NCI-H526 treated with DMSO at 0.1 percent for 48 hours (cell line): ENCODE measurements at places on chromosomes 16 and 17.

- DNase-seq: no peak
Measured at GRCh38 chr17:57856792-57857620, 7.2 kb upstream of the MRPS23 start.

DNA sequence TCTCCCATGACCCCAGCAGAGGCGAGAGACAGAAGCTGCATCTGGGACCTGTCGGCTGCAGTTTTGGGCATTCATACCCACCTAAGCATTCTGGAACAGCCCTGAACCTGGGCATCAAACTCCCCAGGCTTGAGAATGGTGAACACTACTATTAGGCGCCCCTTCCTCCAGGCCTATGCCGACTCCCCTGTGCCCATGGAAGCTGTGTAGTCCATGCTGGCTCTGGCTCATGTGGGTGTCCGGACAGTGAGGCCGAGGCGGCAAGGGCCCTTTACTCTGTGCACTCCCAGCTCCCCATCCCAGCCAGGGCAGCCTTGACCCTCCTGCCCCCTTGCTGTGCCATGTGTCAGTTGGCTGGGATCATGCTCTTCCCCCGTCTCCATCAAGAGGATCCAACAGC, 89.0 kb upstream of the TOB1 start:
- DNase-seq: no peak

- no peak for DNase-seq
Measured at GRCh38 chr16:31708348-31708747, 165.3 kb upstream of the ZNF267 start.

DNA sequence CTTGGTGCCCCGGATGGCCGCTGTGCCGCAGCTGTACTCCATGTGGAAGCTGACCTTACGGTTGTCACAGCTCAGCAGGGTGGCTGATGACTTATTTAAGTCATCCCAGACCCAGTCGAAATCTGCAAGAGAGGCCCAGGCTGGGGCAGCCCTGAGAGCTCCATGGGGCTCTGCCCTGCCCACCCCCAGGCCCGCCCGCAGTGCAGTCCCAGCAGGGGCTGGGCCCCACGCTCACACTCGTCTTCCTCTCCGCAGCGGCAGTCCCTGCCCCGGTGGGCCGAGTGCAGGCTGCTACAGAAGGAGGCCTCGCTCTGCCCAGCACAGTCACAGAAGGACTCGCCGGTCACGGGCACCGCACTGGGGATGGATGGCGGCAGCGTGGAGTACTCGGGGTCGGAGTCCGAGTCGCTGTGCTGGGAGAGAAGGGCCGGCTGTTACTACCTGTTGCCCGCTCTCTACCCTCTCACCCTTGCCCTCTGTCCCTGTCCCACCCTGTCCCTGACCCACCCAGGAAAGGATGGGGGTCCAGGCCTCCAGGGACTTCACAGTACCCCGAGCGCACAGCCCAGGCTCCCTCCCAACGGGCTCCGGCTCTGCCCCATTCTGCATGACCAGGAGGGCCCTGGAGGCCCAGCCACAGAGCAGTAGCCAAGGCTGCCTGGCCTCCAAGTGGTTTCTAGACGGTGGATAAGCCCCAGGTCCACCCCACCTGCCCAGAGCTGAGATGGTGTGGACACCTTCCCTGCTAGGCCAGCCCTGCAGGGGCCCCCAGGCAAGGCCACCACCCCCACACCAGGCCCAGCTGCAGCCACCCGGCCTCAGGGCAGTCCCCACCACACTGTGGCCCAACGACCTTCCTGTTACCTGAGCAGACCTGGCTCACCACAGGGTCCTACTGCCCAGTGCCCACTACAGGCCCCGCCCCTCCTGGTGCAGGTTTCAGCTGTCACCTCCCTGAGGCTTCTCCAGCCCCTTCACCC, 3.9 kb downstream of the SPSB3 start:
- no peak for DNase-seq

DNA sequence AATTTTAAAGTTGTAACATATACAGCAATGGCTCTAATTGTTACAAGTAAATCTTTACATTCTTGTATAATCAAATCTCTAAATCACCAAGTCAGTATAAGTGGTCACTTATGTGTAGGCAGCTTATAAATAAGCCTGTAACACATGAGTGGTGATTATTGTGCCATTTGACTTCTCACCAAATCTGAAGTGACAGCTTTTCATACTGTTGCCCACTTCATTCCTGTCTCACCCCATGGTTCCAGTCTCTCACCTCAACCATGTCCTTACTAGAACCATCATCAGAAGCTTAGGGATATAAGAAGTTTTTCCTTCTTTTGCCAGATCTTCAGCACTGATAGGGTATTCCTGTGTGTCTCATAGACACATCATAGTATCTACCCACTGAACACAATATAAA, 23.5 kb downstream of the TNRC6A start:
- DNase-seq: no peak

DNA sequence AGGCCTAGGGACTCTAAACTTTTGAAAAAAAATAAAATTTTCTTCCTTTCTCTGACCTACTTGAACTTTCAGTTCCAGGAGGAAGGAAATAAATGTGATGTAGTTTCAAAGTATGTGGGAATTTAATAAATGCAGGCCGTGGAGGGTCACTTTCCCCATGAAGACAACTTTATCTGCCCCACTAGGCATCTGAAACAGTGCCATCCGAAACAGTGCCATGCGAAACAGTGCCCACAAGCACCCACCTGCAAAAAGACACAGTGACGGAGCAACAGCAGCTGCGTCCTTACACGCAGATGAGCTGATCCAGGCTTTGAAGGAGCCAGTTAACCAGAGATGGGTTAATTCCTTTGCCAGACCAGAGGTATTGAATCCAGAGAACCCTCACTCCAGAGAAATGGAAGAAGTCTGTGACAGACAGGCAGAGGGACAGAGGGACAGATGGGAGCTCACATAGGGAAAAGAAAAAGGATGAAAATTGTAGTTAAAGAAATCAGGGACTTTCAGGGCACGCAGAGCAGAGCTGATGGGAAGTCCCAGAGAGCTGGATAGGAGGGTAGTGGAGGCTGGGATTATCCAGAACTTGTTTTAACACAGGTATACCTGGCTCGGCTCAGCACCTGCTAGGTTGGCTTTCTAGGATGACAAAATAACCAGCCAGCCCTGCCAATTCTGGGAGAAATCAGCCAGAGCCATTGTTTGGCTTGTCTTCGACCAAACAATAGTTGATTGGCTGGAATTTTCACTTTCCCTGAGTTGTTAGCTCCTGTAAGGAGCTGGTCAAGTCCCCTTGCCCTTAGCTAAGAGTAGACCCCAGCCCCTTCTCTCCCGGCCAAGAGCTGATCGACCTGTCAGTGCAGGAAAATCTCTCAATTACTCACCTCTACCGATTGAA, 17.1 kb upstream of the HOXB13 start:
- no peak for DNase-seq

- no peak for DNase-seq
Measured at GRCh38 chr17:29049541-29050145, 6.7 kb downstream of the PIPOX start.

DNA sequence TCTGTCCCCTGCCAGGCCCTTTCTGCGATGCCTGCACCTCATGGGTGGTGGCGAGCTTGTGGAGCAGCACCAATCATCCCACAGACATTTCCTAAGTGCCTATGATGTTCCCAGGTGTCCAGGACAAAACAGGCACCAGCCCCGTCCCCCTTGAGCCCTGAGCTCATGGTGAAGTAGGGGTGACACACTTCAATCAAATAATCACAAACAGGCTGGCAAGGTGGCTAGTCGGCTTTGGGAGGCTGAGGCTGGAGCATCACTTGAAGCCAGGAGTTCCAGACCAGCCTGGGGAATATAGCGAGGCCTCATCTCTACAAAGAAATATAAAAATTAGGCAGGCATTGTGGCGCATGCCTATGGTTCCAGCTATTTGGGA, 748 bp upstream of the PRSS8 start:
- no peak for DNase-seq

DNA sequence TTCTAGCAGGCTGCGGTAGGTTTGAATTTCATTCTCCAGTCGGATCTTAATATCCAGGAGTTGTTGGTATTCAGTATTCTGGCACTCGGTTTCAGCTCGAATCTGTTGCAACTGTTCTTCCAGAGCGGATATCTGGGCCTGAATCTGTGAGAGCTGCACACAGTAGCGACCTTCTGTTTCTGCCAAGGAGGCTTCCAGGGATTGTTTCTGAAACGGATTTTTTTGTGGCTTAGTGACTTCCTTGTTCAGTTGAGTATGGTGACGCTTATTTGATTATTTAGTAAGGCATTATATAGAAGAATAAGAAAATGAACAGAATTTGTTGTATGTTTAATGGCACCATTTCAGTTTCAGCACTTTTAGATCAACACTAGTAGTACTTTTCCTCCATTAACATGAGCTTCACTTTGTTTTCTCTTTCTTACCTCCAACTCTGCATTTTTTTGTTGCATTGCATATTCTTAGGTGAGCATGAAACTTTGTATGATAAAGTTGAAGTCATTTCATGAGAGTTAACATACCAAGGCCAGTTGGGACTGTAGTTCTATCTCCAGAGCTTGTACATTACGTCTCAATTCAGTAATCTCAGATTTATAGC, 2.8 kb downstream of the KRT10 start:
- no peak for DNase-seq

DNA sequence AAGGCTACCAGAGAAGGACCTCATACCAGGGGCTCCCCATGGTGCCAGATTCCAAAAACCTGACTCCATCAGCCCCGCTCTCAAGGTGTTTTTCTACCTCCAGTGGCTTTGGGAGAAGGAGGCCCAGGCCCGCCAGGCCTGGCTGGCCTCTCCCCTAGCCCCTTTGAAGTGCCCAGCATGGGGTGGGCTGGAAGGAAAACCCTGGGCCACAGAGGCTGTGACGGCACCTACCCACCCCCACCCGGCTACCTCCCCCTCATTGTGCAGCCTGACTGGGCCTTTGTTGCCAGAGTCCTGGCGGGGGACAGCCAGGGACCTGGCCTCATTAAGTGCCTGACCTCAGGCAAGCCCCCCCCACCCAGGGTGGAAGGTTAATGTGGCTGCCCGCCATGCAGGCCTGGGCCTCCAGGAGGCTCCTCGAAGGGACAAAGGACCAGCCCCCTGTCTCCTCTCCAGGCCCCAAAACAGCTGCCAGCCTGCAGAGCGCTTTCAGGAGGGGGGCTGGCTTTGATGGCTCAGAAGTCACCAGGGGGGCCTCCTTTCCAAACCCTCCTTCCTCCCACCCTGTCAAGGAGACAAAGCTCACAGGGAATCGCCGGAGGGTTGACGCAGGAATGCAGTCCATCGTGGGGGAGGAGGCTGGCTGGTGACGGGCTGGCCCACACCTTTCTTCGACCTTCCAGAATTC, 159.4 kb downstream of the ZNF423 start:
- DNase-seq: no peak

DNA sequence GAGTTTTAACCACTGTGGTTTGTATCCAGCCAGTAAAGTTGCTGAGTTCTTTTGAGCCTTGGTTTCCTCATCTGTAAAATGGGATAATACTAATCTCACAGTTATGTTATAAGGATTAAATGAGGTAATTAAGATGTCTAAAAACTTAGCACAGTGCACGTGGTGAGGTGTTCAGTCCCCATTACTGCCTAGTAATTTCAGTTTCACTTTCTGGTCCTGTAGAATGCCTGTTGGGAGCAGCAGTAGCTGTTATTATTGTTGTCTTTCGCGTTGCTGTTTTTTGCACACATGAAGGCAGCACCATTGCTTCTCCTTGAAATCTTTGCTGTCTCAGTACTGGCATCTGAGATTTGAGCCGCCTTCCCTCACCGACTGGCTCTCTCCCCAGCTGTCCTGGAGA, 182.4 kb downstream of the DNAH9 start:
- DNase-seq: no peak
